ENCODE measurements at places on chromosomes 12 and 14. TPM values are rescaled to one million over a fixed set of nuclear protein-coding genes. Genes with fewer than 3 reads are reported as not detected.

DIO3 gene
- total RNA-seq, result 0.05 TPM

CCDC60 gene
- not detected for total RNA-seq

KRT78 gene
- 0.15 TPM for total RNA-seq

GLIPR1L1 gene
- total RNA-seq, result not detected

ADGRD1 gene
- total RNA-seq, result 0.55 TPM

ADAMTS20 gene
- total RNA-seq, result not detected

CLEC14A gene
- total RNA-seq, result not detected

ACOT4 gene
- 2.2 TPM for total RNA-seq

CD4 gene
- not detected for total RNA-seq

TRIM9 gene
- total RNA-seq, result 13.4 TPM

ANKS1B gene
- total RNA-seq, result 0.72 TPM

TAS2R13 gene
- total RNA-seq, result not detected

PKP2 gene
- 7.9 TPM for total RNA-seq

ACSM4 gene
- total RNA-seq, result not detected

SCFD1 gene
- 37.1 TPM for total RNA-seq

STON2 gene
- 2.6 TPM for total RNA-seq

NANOG gene
- total RNA-seq, result not detected

SLC16A7 gene
- 0.12 TPM for total RNA-seq

FAM181A gene
- total RNA-seq, result not detected

TEX22 gene
- 0.36 TPM for total RNA-seq

PRPF40B gene
- total RNA-seq, result 7.0 TPM

POTEG gene
- not detected for total RNA-seq

LRR1 gene
- total RNA-seq, result 45.4 TPM

ERBB3 gene
- 0.78 TPM for total RNA-seq

SCN8A gene
- total RNA-seq, result 1.5 TPM

STXBP6 gene
- 1.9 TPM for total RNA-seq

CAPS2 gene
- 0.97 TPM for total RNA-seq

GPR65 gene
- not detected for total RNA-seq

AQP2 gene
- not detected for total RNA-seq

BBS10 gene
- total RNA-seq, result 5.2 TPM

FSCB gene
- not detected for total RNA-seq

LRRC9 gene
- total RNA-seq, result not detected

SERPINA3 gene
- 12.5 TPM for total RNA-seq

GLIPR1 gene
- 30.3 TPM for total RNA-seq

SERPINA10 gene
- total RNA-seq, result 0.05 TPM

TMEM229B gene
- total RNA-seq, result 0.21 TPM

MTRFR gene
- 12.9 TPM for total RNA-seq

PRB2 gene
- not detected for total RNA-seq

AQP5 gene
- total RNA-seq, result not detected

LRRC10 gene
- total RNA-seq, result not detected

RNF212B gene
- total RNA-seq, result not detected

RTN1 gene
- total RNA-seq, result not detected

ZNF605 gene
- 2.4 TPM for total RNA-seq

NOXRED1 gene
- total RNA-seq, result 0.07 TPM

TSPAN19 gene
- total RNA-seq, result not detected

RPS6KL1 gene
- 0.44 TPM for total RNA-seq

Measured in A549 treated with Hydrocortisone at 1 μM for 4 hours (cell line).